ENCODE measurements at places on chromosomes 6 and 20.

GRCh38 chr6:10413262-10413849, 1.5 kb downstream of the TFAP2A start:
- no peak for DNase-seq

GRCh38 chr6:52373151-52373690, 11.3 kb downstream of the PAQR8 start:
- no peak for DNase-seq

GRCh38 chr6:108673153-108673552, 112.4 kb downstream of the FOXO3 start:
- no peak for DNase-seq

DNA sequence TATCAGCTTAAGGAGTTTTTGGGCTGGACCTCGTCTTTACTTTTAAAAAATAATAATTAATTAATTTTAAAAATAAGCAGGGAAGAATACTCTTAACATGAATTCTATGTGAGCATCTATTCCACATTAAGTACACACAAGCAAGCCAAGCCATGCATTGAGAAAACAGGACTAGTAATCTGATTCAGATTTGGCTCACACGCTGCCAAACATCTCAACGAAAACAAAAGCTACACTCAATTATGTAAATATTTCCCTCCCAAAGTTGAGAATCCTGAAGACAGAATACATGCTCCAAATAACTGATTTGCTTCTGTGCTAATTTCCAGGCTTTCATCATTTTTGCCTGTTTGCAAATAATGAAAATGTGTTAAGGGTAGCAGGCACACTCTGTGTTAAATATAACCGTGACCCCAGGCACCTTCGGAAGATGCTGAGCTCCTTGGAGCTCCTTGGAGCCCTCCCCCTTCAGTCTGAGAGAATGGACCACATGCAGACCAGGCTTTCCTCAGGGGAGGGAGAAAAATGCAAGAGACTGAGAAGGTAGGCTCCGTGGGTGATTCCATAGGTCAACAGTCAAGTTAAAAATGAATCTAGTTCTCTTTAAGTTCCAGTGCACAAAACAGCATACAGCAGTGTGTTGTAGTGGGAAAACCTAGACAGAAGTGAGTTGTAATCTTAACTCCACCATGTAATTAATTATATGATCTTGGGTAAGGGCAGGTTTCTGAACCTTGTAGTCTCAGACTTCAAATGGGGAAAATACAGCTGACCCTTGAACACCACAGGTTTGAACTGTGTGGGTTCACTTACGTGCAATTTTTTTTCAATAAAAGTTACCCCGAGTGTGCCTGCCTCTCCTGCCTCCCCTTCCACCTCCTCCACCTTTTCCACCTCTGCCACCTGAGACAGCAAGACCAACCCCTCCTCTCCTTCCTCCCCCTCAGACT, 161.3 kb upstream of the RREB1 start:
- no peak for DNase-seq

- DNase-seq: no peak
Observed at GRCh38 chr20:38110525-38111178, 54.4 kb downstream of the TGM2 start.

DNA sequence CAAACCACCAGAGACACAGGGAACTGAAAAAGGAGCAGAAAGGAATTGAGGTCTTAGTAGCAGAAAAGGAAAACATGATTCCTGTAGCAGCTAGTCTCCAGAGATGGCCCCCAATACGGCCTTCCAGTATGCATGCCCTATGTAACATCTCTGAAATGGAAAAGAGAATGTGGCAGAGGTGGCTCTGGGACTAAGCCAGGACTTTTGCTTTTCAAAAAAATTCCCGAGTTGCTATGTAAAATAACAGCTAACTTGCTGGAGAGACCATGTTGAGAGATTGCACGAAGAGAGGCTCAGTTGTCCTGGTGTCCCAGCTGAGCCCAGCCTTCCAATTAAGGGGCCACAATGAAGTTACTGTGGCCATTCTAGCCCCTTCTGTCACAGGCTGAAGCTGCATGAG, 27.7 kb downstream of the IL20RA start:
- no peak for DNase-seq

DNA sequence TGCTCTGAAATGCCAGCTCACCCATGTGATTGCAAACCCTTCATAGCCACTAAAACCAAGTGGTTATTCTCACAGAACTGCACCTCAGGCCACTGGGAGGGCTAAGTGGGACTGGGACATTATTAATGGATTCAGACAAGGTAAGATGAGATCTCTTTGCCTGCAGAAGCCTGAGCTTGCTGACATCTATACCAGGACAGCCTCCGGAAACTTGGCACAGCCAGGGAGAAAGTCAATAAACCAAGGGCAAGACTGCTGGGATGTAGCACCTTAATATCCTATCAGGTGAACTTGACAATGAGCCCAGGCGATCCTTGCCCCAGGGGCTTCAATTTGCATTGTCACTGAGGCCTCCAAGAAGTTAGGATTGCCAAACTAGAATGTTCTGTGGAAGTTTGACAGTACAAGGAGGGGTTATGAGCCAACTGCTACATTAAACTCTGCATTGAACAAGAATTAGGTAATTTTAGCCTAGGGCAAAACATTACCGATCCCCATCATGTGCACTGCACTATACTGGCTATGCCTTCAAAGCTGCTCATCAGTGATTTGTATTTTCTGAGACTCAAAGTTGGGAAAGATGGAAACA, 60.1 kb upstream of the RALGAPA2 start:
- no peak for DNase-seq

DNA sequence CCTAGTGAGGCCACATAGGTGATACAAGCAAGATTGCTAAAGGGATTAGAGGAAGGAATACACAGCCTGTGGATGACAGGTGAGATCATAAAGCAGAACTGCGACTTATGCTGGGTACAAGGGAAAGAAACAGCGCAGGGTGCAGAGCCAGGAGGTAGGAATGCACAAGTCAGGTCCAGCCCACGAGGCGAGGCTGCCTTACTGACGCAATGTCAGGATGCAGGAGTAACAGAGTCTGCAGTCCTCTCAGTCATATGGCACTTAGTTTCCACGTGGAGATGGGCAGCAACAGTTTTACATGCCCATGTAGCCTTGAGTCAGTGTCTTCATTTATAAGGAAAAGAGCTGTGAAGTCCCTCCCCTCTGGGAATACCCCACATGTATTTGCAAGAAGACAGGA, 210.9 kb downstream of the SYNE1 start:
- no peak for DNase-seq

DNA sequence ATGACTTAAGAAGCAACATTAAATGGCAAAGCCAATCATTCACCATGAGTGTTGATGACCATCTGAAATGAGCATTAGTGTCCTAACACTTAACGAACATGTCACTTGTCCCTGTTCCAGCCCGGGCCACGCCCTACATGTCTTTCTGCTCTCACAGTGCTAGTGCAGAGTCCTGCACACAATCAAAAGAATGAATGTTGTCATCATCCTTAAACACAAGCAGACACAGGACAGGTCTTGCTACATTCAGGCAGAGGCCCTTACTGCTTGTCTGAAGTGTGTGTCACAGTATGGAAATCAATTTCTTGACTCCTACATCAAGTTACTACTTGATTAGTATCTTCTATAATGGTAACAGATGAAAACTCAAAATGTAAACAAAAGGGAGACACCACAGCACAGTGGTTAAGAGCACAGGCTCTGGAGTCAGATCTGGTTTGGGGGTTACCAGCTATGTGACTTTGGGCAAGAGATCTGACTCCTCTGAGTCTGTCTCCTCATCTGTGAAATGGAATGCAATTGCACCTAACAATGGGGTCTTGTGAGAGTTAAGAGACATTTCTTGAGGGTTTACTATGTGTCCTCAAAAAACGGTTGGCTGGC, 17.4 kb downstream of the UBE2V1 start:
- DNase-seq: no peak

- DNase-seq: no peak
Observed at GRCh38 chr6:106608080-106608668, 21.1 kb downstream of the RTN4IP1 start.

DNA sequence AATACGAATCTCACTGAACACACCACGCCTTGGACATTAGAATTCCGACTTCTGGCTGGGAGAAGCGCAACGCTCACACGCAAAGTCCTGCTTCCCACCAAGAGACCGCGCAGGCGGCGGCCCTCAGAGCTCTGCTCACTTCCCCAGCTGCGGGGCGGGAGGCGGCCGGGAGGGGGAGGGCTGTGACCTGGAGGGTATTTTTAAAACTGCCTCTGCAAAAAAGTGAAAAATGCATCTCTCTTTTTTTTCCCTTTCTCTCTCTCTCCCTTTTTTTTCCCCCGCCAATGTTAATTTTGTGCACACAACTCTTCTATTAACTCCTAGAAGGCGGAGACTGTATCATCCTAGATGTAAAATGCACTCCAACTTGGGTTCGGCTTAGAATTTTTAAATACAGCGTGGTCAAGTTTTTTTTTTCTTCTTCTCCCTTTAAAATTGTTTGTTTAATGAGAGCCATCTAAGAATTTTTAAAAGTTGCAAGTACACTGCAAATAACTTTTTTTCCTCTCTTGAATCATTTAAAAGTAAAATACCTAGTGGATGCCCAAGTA, 66.4 kb downstream of the STX11 start:
- no peak for DNase-seq

- no peak for DNase-seq
Observed at GRCh38 chr6:72560721-72561593, 60.9 kb upstream of the KCNQ5 start.

DNA sequence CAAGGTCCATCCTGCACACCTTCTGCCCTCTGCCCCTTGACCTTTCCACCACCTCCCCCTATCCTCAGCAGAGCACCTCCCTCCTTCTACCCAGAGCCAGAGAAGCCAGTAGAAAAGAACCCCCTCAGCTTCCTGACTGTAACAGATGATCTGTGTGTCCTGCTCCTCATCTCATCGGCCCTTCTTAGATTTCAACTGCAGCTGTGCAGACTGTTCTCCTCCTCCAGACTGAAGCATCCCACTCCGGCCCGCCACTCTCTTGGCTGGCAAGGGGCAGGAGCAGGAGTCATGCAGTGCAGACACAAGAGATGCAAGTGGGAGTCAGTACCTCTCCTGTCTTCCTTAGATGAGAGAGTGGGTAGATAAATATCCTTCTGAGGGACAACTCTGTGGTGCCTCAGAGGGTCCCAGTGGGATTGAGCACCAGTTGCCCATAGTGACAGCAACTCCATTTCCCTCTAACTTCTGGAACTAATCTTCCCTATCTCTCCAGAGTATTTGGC, 163.5 kb upstream of the MLN start:
- no peak for DNase-seq

DNA sequence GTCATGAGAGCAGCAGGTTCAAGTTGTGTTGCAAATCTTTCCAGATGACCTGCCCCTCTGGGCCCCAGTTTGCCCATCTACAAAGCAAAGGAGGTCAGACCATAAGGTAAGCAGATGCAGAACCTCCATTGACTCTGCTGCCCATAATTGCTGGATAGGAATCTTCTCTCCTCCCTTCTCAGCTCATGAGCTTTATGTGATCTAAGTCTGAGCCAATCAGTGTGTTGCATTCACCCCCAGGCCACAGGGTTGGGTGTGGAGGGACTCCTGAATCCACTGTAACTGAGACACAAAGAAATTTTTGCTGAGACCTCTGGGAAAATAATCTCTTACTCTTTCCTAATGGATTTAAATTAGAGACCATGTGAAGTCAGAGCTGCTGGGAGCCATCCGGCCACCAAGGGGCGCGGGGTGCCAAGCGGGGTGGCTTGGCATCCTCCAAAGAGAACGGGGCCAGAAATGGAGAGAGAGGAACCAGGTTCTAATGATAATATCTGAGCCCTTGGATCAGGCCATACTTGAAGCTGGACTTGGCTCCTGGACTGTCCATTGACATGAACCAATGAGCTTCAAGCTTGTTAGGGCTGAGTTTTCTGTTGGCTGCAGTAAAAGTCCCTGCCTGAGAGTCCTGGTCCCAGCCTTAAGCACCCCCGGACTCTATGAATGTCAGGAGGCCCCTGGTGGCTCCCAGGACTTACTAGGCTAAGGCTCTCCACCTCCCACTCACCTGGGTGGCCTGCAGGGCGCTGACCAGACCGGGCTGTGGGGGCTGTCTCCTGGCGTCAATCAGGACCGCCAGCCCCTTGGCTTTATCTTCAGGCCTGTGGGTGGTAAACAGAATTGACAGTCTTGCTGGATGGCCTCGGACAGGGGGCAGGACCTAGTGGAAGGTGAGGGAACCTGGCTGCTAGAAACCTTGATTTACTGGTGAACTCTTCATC, 32.8 kb downstream of the KIAA1755 start:
- no peak for DNase-seq

DNA sequence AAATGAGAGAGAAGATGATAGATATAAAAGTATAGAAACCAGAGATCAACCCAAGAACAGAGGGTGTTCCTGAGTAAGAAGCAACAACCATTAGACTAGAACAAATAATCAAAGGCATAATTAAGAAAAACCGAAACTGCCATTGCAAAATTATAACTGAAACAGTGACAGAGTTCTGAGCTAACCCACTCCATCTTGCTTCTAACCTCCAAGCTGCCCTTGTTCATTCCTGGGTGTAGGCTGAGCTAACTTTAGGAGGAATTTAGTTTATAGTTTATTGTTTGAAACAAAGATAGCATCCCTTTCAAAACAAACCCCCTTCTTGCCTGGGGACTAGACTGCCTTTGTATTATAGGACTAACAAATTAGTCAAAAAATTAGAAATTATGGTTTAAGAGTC, 56.1 kb upstream of the PRND start:
- no peak for DNase-seq
